ENCODE measurements at places on chromosomes 16 and 17. TPM values are rescaled to one million over a fixed set of nuclear protein-coding genes. Genes with fewer than 3 reads are reported as not detected.

Gene NUPR1
- 0.35 TPM for total RNA-seq

DNA sequence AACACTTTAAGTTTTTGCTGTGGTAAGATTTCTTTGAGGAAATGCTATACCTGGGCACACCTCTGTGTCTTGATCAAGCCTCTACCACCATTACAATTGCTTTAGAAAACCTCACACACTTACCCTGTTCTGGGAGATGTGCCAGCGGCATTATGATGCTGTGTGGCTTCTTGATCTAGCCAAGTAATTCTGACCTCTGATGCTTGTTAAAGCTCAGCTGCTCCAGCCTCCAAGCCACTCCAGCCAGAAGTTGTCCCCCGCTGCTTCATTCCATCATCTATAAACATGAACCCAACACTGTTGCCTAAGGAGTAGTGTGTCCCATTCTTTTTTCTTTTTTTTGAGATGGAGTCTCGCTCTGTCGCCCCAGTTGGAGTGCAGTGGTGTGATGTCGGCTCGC, 60.1 kb downstream of the CYLD start:
- no peak for DNase-seq

GRCh38 chr17:20118280-20118679, 109.1 kb downstream of the SPECC1 start:
- no peak for DNase-seq

Gene SLC52A1
- total RNA-seq, result 0.17 TPM

Gene FOXC2
- not detected for total RNA-seq

- DNase-seq, result no peak
These were observed 2.7 kb downstream of the RNF43 start for GRCh38 chr17:58414596-58414997.

Gene MYH1
- total RNA-seq, result not detected

Gene KRTAP2-2
- not detected for total RNA-seq

Gene GPRC5B
- 138 TPM for total RNA-seq

Gene CEP295NL
- total RNA-seq, result 0.42 TPM
